Stimulated activated CD4-positive, alpha-beta T cell treated with anti-CD3 and anti-CD28 coated beads, Interleukin-2, amount 100 ng/mL, for 4 hours (primary cell): ENCODE measurements at places on chromosomes 2 and 18.

DNA sequence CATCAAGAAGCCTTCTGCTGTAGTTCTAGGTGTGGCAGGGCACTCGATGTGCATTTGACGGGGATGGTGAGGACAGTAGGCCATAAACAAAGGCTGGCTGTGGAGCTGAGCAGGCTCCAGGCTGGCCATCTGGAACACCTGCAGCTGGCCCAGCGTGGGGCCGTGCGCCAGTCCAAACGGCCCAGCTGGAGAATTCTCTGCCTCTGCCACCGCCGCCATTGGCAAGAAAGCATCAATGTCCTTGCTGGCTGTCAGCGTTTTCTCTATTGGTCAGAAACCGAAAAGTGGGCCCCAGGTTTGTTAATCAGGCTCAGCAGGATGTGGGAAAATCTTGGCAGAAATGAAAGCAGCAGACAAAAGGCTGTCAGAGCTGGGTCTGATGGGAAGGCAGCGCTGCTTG is 24.0 kb upstream of the CTIF start:
- DNase-seq: no peak

GRCh38 chr2:2175381-2176090 is 155.5 kb downstream of the MYT1L start:
- no peak for DNase-seq

- DNase-seq: no peak
These were observed 331.5 kb upstream of the LRP1B start for GRCh38 chr2:142462306-142462705.

DNA sequence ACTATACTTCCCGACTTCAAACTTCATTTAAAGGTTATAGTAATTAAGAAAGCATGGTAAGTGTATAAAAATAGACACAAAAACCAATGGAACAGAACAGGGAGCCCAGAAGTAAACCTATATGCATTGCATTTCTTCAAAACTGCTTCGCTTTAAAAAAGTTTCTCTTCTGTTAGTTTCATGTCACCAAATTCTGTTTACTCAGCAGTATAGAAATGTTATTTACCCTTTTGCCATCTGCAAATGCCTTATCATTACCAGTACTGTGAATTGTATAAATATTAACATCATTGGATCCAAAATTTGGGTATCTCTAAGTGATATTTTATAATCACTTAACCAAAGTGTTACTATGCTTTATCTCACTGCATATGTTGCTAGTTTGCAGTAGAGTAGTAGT is 45.9 kb upstream of the ZNF638 start:
- no peak for DNase-seq

DNA sequence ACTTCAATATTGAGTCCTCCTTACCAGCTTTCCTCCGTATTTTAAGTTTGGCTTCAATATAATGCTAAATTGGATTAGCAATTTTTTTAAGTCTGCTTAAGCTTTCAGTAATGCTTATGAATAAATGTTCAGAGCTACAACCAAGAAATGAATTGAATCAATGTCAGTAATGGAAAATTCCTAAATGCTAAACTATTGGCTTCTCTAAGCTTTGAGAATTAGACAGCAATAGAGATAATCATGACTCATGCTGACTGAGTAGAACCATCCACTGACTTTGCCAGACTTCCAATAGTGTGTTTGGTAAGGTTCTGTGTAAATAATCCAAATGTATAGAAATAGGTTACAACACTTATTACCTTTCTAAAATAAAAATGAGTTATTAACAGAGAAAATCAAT is 8.9 kb upstream of the PDE1A start:
- DNase-seq: no peak

DNA sequence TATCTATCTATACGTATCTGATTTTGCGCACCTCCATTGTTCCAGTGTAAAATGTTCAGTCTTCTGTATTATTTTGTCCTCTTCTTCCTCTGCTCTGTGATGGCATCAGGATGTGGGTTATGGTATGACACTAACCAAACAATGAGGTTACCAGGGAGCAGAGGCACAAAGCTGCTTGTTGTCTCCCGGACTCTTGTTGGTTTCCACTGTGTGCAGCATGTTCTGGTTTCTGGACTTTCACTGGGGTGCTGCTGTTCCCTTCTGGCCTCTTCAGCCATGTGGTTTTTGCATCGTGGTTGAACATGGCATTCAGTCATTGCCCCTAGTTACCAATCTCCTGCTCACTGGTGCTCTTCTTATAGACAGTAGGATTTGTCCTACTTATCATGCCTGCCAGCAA is 665.9 kb downstream of the CBLN2 start:
- no peak for DNase-seq

DNA sequence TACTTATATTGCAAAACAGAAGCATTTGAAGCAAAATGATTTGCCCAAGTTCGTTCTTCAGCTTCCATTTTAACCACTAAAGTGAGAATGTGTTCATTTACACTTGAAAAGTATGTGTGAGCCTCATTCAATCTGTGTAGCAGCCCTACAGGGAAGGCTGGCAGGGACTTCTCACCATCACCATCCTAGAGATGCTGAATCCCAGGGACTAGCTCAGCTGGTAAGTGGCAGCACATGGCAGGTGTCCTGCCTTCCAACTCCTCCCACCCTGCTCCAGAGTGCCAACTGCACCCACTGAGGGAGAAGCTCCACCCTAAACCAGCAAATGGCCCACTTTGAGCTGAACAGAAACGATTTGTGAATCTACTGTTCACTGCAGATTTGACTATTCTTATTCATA is 91.5 kb downstream of the EN1 start:
- no peak for DNase-seq

- peak; percentile 16 for DNase-seq
These were observed 134.1 kb upstream of the ITGB6 start for GRCh38 chr2:160334028-160334741.

DNA sequence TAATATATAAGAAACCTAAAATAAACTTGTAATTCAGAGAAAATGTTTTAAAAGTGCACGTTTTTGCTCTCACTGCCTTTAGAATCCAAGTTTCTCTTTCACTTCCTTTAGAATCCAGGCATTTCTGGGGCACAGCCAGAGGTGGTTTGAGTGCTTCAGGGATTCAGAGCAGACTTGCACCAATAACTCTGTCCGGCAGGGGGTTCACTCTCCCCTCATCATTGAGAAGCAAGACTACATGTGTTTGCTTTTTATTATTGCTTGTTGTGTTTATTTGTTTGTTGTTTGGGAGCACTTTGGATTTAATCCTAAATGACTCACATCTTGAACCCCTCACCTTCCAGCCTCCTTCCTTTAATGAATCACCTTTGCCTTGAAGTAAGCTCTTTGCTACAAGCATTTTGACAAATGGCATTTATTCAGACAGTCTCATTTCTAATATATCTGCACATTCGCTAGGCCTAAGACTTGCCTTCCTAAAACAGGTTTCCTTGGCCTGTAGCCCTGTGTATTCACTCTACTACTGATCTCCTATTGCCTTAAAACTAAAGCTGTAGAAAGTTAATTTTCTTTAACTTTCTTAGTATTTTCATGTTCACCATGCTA is 233.5 kb upstream of the ATP5MC3 start:
- DNase-seq: no peak

DNA sequence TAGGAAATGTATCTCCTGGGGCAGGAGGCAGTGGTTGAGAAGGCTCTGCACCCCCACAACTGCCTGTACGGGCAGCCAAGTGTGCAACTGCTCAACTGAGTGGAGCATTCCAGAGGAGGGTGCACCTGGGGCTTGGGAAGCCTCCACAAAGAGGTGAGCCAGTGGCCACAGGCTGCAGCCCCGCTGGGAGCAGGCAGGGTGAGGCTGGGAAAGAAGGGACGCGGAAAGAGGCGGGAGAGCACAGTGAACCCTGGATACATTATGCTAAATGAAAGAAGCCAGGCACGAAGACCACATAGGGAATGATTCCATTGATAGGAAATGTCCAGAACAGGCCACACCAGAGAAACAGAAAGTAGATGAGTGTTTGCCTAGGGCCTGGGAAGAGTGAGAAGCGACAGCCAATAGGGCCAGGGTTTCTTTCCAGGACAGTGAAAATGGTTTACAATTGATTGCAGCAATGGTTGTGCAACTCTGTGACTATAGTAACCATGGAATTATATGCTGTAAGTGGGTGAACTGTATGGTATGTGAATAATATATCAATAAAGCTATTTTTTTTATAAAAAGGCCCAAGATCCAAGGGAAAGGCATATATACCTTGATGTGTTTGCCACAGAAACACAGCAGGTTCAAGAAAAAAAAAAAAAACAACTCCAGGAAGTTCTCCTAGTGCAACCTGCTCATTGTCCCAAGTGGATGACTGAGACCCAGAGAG is 82.4 kb downstream of the DDX1 start:
- DNase-seq: no peak

- DNase-seq: no peak
These were observed 692.9 kb downstream of the SLC4A3 start for GRCh38 chr2:220320326-220320725.

- no peak for DNase-seq
These were observed 306.1 kb downstream of the ZEB2 start for GRCh38 chr2:144213797-144214196.

GRCh38 chr2:228768818-228769217 is 502.3 kb downstream of the PID1 start:
- no peak for DNase-seq

GRCh38 chr18:10386956-10387355 is 67.5 kb upstream of the APCDD1 start:
- no peak for DNase-seq

DNA sequence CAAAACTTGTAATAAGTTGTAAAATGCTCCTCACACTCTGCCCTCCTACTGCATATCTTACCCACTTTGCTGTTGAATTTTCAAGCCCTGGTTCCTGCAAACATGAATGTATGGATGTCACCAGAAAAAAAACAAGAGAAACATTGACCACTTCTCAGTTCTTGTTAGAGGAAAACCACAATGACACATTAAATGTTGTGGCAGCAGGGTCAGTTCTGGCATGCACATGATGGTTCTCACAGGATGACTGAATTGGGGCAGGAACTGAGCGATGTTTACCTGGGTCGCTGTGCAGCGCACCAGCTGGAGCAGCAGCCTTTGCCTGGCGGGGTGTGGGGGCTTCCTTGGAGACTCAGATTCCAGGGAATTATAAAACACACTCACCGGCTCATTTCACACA is 14.0 kb upstream of the PRKCE start:
- DNase-seq: no peak

DNA sequence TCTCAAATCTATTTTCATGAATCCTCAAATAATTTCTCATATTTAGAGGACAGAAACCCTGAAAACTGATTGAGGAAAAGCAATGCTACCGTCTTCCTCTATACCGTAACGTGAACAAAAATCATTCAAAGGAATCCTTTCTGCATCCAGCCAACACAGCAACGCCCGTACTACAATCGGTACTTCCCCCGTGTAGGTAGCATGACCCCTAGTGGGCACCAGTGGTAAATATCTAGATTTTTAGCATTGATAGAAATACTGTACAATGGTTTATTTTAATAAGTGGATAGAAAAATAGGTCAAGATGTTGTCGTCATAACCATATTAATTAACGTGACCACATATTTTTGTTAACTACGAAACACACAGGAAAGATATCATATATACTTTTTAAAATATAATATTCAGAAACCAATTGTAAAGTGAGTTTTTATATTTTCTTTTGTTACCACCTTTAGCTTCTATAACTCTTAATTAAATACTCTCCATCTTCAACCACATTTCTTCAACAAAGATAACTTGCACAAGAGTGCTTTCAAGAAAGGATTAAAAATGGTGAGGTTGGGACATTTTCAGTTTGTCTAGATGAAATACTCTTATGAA is 194.1 kb downstream of the SS18 start:
- DNase-seq: no peak

- DNase-seq: no peak
These were observed 237.1 kb downstream of the TTC32 start for GRCh38 chr2:19664646-19665045.

DNA sequence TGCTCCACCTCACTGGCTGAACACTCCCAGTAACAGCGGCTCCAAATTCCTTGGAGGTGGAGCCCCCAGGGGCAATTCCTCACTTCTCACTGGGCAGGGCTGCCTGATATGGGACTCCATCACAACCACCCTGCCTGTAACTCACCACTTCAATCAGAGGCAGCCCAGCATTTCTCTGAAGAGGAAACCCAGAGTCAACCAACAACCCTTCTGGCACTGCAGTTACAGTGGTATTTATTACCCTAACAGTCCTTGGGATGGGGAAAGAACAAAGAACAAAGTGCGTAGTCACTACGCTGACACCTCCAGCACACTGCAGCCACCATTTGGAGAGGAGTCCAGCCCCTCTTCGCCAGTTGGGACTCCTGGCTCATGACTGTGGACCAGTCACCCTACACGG is 85.7 kb upstream of the GALNT13 start:
- DNase-seq: no peak

DNA sequence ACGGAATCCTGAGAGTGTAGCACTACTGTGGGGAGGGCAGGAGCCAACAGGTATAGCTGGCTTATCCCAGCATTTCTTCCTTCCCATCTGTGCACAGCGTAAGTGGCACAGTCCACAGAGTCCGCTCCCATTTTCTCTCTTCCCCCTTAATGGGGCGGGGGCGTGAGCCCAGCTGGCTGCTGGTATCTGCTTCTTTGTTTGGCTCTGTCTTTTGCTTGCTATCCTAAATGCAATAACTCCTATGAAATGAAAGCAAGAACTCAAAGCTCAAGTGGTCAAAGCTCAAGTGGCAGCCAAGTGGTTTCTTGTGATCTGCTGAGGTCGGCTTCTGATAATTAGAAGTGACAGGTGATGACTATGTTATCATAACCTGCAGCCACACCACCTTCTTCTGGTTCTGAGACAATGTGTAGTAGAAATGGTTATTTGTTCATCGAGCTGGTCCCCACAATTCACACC is 192.7 kb downstream of the PLCL1 start:
- no peak for DNase-seq

DNA sequence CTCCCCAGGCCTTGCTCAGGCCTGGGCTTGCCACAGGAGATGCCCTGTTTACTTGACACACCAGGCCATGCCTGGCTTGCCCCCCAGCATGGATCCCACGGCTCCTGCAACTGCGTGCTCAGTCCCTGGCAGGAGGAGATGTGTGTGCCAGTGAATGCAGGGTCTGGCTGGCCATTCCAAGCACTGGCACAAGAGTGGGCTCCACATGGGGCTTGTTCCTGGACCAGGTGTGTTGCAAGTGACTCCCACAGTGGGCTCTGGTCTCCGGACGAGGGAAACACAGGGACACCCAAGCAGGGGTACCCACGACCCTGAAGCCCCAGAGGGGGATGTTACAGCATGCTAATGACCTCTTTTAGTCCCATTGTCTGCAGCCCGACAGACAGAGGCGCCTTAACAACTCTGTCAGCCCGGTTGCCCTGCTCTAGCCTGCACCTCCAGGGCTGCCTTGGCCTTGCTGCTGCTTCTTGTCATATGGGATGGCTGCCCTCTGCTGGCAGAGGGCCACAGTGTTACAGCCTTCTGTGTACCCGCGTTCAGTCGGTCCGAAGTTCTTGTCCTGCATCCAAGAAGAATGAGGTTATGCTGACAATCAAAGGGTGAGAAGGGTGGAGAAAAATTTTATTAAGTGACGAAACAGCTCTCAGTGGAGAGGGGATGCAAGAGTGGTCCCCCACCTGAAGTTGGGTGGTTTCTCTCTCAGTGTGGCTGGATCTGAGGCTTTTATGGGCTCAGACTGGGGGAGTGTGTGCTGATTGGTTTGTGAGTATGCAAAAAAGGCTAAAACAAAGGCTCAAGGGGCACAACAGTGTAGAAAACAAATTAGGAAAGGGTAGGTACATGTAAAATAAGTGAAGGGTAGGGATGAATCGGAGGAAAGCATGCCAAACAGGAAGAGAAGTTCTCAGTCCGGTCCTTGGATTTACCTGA is 180.4 kb downstream of the MBD5 start:
- peak; percentile 2 for DNase-seq

GRCh38 chr2:147623328-147623727 is 221.5 kb upstream of the ACVR2A start:
- DNase-seq: no peak

GRCh38 chr2:42429352-42429751 is 64.4 kb downstream of the KCNG3 start:
- no peak for DNase-seq

GRCh38 chr2:161030260-161031063 is 129.8 kb upstream of the TANK start:
- no peak for DNase-seq
